ENCODE measurements at places on chromosomes 5 and 9. TPM values are rescaled to one million over a fixed set of nuclear protein-coding genes. Genes with fewer than 3 reads are reported as not detected.

DNA sequence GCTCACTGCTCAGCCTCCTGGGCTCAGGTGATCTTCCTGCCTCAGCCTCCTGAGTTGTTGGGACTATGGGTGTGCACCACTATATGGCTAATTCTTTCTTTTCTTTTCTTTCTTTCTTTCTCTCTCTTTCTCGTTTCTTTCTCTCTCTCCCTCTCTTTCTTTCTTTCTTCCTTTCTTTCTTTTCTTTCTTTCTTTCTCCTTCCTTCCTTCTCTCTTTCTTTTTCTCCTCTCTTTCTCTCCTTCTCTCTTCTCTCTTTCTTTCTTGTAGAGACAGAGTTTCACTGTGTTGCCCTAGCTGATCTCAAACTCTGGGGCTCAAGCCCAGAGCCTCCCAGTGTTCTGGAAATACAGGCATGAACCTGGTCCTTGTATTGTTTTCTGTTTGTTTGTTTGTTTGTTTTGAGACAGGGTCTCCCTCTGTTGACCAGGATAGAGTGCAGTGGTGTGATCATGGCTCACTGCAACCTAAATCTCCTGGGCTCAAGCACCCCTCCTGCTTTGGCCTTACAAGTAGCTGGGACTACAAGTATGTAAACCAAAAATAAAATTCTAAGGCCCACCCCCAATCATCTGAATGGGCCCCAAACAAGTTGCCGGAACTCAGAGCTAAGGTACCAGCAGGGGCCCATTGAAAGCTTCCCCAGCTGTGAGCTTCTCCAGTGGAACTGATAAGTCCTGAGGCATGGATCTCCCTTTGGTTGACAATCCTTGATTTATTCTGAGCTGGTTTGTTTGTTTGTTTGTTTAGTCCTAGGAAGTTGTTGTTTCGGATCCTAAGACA, 11.9 kb upstream of the BTF3 start:
- no peaks in the 10 kb centered on the region for H3K36me3 ChIP-seq
- no peaks in the 10 kb centered on the region for H3K27me3 ChIP-seq
- H3K27ac ChIP-seq, result no peak overlapping the region
- H3K4me1 ChIP-seq, result no peaks in the 10 kb centered on the region

DNA sequence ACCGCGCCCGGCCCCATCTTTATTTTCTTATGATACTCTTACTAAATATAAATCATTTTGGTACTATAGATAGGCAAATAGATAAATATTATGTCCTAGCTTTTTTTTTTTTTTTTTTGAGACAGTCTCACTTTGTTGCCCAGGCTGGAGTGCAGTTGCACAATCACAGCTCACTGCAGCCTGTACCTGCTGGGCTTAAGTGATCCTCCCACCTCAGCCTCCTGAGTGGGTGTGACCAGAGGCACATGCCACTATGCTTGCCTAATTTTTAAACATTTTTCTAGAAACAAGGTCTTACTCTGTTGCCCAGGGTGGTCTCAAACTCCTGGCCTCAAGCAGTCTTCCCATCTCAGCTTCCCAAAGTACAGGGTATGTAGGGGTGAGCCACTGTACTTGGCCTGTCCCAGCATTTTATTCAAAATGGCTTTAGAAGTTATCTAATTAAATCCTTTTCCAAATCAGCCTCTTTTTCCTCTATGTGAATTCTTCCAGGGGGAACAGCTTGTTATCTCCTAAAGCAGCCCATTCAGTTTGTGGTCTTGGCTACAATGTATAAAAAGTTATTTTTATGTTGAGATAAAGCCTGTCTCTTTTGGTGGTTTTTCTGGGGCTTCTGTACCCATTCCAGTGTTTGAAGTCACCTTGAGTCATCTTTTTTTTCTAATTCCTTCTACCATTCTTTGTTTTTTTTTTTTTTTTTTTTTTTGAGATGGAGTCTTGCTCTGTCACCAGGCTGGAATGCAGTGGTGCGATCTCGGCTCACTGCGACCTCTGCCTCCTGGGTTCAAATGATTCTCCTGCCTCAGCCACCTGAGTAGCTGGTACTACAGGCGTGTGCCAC, 12.1 kb downstream of the MELK start:
- no peak overlapping the region for H3K27ac ChIP-seq
- DNase-seq, result no peak
- H3K4me3 ChIP-seq, result no peak overlapping the region
- no peaks in the 10 kb centered on the region for H3K36me3 ChIP-seq

DNA sequence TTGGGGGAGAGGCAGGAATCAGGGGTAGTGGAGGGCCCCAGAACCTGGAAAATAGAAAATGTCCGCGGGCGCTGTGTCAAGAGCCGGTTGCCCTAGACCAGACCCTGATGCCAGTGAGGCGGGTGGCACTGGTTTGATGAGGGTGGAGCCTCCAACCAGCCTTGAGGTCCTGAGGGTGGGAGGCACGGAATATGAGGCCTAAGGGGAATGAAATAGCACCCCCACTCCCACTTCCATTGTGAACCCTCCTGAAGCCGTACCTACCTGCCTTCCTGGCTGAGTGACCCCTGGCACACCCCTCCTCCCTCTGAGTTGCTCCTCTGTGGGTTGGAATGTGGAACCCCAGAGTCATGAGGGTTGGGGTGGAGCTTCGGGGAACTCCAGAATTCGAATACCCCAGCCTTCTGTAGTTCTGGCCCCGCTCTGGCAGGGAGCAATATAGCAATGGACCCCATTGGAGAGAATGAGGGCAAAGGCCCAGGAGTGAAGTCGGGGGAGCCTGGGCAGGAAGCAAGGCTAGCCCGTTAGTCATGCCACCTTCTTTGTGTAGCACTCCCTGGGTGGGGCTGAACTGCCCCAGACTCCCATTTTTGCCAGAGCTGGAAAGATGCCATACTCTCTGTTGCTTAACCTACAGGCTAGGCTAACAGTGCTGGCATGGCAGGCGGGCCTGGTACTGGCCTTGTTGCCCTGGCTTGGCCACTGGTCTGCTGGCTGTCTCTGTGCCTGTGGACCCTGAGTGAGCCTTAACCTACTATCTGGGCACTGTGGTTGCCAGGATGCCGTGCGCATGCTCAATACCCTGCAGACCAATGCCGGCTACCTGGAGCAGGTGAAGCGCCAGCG, 1.0 kb downstream of the FPGS start:
- peak overlapping the region; percentile 96 for H3K27ac ChIP-seq
- peak overlapping the region; percentile 56 for H3K4me3 ChIP-seq
- H3K36me3 ChIP-seq, result peaks cover 41% of the 10 kb centered on the region
- H3K4me1 ChIP-seq, result peaks cover 27% of the 10 kb centered on the region
- no peaks in the 10 kb centered on the region for H3K27me3 ChIP-seq

- no peak overlapping the region for H3K27ac ChIP-seq
- no peak for DNase-seq
- H3K4me1 ChIP-seq, result no peaks in the 10 kb centered on the region
Observed at GRCh38 chr5:68918306-68918705, 175.5 kb upstream of the SLC30A5 start.

DNA sequence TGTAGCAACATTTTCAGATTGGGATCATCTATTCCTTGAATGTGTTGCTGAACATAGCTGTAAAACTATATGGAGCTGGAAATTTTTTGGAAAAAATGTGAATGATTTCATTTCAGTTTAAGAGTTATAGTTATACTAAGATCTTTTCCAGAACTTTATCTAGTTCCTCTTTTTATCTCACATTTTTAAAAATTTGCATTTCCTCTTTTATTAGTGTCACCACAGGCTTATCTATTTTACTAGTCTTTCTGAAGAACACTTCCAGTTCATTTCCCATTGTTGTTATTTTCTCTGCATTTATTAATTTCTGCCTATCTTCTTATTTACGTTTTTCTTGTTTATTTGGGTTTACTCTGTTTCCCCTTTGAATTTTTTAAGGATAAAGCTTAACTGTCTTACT, 46.0 kb upstream of the FSTL4 start:
- peaks cover 8% of the 10 kb centered on the region for H3K27me3 ChIP-seq
- DNase-seq, result no peak
- no peak overlapping the region for H3K4me3 ChIP-seq

DNA sequence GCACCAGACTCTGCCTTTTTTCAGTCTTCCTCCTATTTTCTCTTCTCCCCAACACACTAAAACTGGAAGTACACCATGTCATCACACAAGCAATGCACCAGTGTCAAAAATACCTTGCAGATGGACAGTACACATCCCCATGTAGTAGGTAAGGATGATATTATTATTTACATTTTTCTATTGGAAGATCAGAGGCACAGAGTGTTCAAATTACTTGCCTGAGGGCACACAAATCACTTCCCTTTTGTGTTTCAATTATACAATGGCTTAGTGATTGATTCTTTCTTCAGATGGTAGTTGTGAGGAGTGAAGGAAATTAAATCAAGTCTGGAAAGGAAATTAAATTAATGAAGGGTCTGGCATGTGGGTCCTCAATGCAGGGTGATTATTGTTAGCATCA, 39.6 kb downstream of the CTSL start:
- no peak for DNase-seq
- no peaks in the 10 kb centered on the region for H3K36me3 ChIP-seq
- H3K4me3 ChIP-seq, result no peak overlapping the region

GRCh38 chr5:109836280-109836679, 146.6 kb downstream of the MAN2A1 start:
- H3K36me3 ChIP-seq, result peaks cover 33% of the 10 kb centered on the region
- no peaks in the 10 kb centered on the region for H3K4me1 ChIP-seq
- DNase-seq, result no peak
- H3K27me3 ChIP-seq, result no peaks in the 10 kb centered on the region

DNA sequence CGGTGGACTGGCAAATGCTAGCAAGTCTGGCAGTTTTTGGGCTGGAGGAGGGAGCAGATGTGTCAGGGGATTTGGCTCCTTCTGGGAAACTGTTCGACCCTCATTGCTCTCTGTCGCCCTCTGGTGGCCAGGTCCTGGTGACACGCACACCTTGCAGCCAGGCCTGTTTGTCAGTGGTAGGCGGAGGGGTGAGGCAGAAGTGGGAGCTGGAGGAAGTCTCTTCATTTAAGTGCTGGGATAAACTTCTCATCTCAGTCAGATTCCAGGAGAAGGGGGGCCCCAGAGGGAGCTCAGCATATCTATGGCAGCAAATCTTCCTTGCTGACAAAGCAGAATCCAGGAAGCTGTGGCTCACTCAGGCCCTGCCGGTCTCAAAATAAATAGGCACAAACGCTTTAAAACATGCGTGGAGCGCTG, 326.5 kb downstream of the ZSWIM6 start:
- peak overlapping the region; percentile 7 for H3K27ac ChIP-seq
- no peaks in the 10 kb centered on the region for H3K36me3 ChIP-seq
- H3K4me1 ChIP-seq, result peaks cover 5% of the 10 kb centered on the region

GRCh38 chr9:121059998-121060636, 10.0 kb upstream of the C5 start:
- H3K27me3 ChIP-seq, result no peaks in the 10 kb centered on the region
- H3K4me3 ChIP-seq, result no peak overlapping the region
- no peak overlapping the region for H3K27ac ChIP-seq
- no peak for DNase-seq

GRCh38 chr9:89204801-89205200, 26.2 kb upstream of the SHC3 start:
- no peak overlapping the region for H3K27ac ChIP-seq
- H3K36me3 ChIP-seq, result no peaks in the 10 kb centered on the region
- H3K4me3 ChIP-seq, result no peak overlapping the region
- DNase-seq, result no peak
- H3K4me1 ChIP-seq, result no peaks in the 10 kb centered on the region

DNA sequence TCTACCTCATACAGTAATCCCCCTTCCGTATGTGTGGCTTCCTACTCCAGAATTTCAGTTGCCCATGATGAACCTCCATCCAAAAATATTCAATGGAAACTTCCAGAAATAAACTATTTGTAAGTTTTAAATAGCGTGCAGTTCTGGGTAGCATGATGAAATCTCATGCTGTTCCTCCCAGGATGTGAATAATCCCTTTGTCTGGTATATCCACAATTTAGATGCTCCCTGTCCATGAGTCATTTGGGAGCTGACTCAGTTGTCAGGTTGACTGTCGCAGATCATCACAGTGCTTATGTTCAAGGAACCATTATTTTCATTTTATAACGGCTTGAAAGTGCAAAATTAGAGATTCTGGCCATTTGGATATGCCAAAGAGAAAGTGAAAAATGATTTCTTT, 290.1 kb upstream of the CDH9 start:
- H3K36me3 ChIP-seq, result no peaks in the 10 kb centered on the region
- DNase-seq, result no peak
- H3K27me3 ChIP-seq, result no peaks in the 10 kb centered on the region
- H3K4me1 ChIP-seq, result no peaks in the 10 kb centered on the region

DNA sequence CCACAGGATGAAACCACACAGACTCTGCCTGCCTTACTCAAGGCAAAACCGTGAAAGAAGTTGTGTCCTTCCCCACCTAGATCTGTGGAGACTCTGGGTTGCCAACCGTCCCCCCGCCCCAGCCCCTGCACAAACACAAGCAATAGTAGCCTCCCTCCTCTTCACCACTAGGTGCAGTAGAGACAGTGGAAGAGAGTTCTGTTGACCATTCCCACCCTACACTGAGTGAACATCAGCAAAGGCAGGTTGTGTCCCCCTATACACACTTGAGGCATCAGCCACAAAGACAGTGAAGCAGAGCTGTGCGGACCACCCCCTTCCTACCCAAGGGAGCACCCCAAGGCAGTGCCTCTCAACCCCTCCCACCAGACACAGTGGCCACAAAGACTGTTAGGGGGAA, 223.7 kb upstream of the NFIL3 start:
- H3K27me3 ChIP-seq, result no peaks in the 10 kb centered on the region
- DNase-seq, result no peak
- no peaks in the 10 kb centered on the region for H3K4me1 ChIP-seq
- no peaks in the 10 kb centered on the region for H3K36me3 ChIP-seq
- no peak overlapping the region for H3K27ac ChIP-seq
- H3K4me3 ChIP-seq, result no peak overlapping the region

GRCh38 chr9:1007312-1007711, 30.9 kb downstream of the DMRT3 start:
- no peaks in the 10 kb centered on the region for H3K36me3 ChIP-seq
- H3K4me1 ChIP-seq, result no peaks in the 10 kb centered on the region
- DNase-seq, result no peak
- H3K4me3 ChIP-seq, result no peak overlapping the region
- H3K27me3 ChIP-seq, result no peaks in the 10 kb centered on the region
- no peak overlapping the region for H3K27ac ChIP-seq

DNA sequence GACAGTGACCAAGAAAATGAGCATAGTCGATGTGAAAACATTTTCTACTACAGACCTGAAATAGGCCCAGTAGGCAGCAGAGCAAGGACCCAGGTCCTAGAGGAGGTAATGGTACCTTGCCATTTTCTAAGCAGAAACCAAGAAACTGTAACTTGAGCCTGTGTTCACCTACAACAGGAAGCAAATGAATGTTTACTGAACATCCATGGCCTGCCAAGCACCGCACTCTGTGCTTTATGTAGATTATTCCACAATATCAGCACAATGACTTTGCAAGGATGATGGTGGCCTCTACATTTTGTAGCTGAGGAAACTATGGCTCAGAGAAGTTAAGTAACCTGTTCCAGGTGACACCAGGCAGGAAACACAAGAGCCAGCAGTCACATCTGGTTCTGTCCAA, 215.3 kb downstream of the SPOCK1 start:
- no peaks in the 10 kb centered on the region for H3K27me3 ChIP-seq
- no peaks in the 10 kb centered on the region for H3K36me3 ChIP-seq
- DNase-seq, result peak; percentile 60
- no peak overlapping the region for H3K4me3 ChIP-seq

Gene IFNA2
- not detected for total RNA-seq

Gene DMRT3
- not detected for total RNA-seq

Gene SUSD3
- total RNA-seq, result 1.7 TPM

Gene ARHGEF39
- total RNA-seq, result 2.5 TPM

Gene GAPT
- total RNA-seq, result 2.5 TPM

Gene CYSRT1
- 0.92 TPM for total RNA-seq

Gene ADAMTS6
- 24.8 TPM for total RNA-seq

All from stomach (tissue), 19 donors.